Glutamatergic neuron (in vitro differentiated cells): ENCODE measurements at places on chromosomes 3 and 15.

- no peak for DNase-seq
Measured at GRCh38 chr3:39668420-39668819, 141.0 kb upstream of the MYRIP start.

DNA sequence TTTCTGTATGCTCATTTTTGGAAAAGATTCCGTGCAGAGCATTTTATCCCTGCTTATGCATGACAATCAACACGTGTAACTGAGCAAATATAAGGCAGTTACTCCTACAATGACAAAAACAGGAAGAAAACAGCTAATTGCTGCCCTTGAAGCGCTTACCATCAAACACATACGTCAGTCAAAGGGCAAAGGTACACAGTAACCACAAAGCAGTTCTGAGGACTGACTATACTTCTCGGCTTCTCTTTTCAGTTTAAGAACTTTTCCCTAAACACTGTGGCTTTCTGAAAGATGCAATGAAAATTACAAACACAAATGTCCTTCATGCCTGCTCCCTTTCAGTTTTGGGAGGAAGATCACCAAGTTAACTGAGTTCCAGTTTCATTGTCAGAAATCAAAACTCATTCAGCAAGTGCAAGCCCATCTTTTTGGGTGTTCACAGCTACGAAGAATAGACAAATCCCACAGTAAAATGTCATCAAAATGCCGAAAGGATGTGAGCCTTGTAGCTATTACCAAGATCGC lies 602.8 kb downstream of the FOXP1 start:
- DNase-seq = no peak

DNA sequence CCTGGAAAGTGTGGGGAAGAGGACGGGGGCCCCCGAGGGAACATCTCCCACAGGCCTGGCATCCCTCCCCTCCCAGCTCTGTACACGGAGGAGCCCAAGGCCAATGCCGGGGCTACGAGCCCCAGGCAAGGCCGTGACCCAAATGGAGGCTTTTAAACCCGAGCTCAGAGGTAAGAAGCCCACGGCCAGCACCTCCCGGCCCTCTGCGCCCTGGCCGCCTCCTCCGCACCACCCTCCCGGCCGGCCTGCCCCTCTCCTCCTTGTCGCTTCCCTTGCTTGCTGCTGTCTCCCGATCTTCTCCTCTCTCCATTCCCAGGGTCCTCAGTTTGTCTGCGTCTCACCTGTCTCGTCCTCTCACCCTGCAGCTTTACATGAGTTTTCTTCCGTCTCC lies 1.3 kb downstream of the MUC4 start:
- no peak for DNase-seq

- no peak for DNase-seq
Measured at GRCh38 chr15:80219955-80220354, 32.1 kb downstream of the CTXND1 start.

- DNase-seq = no peak
Measured at GRCh38 chr15:75799190-75799589, 44.1 kb upstream of the UBE2Q2 start.

GRCh38 chr3:13853978-13854296 lies 25.9 kb downstream of the WNT7A start:
- no peak for DNase-seq

DNA sequence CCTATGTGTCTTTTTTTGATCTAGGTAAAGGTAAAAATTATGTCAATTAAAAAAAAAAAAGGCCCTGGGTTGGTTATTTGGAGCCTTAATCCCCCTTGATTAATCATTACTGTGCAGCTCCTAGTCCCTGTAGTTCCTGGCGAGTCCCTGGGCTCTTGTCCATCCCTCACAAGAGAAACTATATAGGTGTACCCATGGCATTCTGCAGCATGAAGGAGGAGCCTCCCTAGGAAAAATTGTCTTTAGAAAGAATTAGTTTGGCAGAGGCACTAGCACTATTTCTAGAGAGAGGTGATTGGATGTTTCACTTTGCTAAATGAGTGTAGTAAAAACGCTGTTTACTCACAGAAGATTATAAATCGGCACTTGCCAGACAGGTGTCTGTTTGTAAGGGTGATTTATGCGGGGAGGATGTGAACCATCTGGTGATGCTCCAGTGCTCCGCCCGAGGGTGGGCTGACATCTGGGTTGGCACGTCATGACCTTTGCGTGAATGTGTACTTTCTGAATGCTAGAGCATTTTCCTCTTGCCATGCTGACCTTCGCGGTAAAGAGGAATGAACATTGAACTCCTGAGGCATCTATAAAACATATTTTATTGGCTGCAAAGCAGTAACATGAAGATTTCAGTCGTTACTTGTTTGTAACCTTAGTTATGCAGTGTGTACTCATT lies 12.6 kb downstream of the PLCL2 start:
- DNase-seq = no peak

- no peak for DNase-seq
Measured at GRCh38 chr15:101650145-101650544, 2.0 kb downstream of the TM2D3 start.

- no peak for DNase-seq
Measured at GRCh38 chr15:96514607-96515285, 184.2 kb downstream of the NR2F2 start.

DNA sequence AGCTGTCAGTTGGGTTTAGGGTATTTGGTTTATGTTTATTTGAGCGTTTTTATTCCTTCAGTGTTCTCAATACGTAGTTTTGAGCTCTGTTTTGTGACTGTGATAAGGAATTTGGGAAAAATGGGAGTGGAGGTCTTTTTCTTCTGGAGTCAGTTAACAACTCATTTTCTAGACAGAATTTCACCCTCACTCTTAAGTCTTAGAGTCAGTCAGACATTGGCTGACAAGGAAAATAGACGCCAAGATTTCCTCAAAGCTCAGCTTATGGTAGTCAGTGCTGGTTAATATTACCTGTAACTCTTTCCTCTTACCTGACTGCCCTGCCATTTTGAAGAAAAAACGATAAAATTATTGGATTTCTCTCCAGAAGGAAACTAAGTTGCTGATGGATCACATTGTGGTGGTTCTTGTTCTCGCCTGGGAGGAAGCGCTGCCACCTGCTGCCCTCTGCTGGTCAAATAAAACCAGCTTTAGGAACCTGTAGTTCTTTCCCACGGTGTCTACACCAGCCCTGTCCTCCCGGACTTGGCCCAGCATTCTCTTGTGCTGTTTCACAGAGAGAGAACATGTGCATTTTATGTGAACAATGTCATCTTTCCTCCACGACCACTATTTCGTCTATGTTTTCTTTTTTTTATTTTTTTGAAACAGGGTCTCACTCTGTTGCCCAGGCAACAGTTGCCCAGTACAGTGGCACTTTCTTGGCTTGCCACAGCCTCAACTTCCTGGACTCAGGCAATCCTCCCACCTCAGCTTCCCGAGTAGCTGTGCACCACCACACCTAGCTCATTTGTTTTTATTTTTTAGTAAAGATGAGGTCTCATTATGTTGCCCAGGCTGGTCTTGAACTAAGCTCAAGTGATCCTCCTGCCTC lies 41.4 kb upstream of the UMPS start:
- DNase-seq = peak; percentile 76

DNA sequence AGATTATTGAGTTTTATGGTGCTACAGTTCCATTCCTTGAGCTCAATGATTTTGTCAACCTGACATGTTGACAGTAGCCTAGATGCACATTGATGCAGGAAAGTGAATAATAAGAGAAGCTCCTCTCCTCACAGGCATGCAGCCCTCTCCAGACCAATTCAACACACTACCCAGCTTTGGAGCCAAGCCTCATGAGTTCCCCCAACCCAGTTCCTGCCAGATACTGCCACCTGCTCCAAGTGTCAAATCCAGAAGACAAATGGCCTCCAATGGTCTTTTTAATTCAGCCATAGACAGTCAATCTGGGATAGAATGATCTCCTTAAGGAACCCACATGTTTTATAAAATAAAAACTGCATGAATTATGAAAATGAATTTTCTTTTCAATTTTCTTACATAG lies 83.7 kb upstream of the ARHGEF3 start:
- no peak for DNase-seq

- no peak for DNase-seq
Measured at GRCh38 chr3:13067778-13068177, 5.5 kb downstream of the IQSEC1 start.

DNA sequence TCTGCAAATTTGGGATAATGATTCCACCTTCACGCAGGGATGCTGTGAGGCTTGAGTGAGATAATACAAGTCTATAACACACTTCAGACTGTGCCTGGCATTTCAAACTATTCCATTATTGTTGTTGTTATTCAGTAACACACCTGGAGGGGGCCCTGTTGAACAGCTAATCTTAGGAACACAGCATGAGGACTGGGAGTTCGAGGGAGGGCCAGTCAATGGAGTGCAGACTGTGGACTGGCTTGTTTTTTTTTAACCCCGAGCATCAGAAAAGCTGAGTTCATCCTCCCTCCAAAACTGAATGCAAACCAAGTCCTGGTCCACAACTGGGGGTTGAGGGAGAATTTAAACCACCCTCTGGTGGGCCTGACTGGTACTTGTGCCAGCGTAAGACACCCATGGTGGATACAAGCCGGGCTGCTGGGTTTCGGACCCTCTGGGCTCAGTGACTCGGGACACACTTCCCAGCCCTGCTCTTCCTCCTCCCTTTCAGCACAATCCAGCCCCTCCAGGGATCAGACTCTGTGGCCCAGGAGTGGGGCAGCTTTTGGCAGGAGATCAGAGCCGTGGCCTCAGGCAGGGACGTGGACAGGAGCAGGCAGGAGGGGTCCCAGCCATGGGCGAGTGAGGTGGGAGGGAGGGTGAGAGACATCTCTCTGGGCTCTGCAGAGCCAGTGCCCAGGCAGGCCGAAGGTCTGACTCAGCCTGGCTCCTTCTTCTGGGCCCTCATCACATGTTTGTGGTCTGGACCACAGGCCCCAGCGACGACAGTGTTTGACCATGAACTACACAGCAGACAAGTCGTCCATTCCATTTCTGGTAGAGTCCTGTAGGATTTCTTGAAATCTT lies 36.3 kb upstream of the MEX3B start:
- no peak for DNase-seq

- DNase-seq = no peak
Measured at GRCh38 chr3:55339390-55339789, 147.7 kb downstream of the WNT5A start.

DNA sequence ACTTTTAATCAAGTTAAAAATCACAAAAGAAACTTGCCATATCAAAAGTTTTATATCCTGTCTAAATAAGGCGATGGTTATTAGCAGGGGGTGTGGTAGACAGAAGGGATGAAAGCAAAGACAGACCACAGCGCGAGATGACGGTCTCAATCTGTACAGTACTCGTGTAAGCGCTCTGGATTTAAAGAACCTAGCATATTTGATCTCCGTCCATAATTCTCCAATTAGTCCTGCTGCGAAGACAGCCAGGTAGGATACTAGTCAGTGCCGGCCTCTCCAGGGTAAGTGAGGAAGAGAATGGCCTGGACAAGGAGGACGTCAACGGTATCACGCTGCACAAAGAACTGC lies 701 bp downstream of the SGO1 start:
- DNase-seq = no peak

DNA sequence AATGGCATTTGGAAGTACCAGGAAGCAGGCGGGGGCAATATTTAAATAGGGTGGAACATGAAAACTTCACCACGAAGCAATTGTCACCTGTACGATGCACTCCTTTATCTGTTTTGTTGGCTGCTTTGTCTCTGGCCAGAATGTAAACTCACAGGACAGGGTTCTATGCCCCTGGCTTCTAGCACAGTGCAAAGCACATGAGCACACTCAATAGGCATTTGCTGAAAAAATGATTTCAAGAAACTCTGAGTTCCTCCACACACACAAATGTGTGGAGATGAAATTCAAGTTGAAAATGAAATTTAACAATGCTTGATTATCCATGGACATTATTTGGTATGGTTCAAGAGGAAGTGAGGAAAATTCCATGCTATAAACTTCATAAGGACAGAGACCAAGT lies 229.6 kb upstream of the FEZF2 start:
- DNase-seq = no peak

DNA sequence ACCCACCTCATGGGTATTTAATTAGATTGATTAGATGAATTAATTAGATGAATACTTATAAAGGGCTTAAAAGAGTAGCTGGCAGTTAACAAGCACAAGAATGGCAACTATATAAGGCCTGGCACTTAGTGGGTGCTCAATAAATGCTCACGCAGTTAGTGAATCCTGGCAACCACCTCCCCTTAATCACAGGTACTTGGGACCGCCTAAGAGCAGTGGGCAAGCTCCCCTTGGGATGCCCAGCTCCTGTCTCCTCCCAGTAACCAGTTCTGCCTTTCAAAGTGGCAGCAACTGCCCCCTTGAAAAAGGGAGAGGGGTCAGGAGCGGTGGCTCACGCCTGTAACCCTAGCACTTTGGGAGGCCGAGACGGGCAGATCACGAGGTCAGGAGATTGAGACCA lies 4.6 kb downstream of the LYZL4 start:
- DNase-seq = no peak

GRCh38 chr15:49621401-49621811 lies 558 bp downstream of the DTWD1 start:
- DNase-seq = no peak

DNA sequence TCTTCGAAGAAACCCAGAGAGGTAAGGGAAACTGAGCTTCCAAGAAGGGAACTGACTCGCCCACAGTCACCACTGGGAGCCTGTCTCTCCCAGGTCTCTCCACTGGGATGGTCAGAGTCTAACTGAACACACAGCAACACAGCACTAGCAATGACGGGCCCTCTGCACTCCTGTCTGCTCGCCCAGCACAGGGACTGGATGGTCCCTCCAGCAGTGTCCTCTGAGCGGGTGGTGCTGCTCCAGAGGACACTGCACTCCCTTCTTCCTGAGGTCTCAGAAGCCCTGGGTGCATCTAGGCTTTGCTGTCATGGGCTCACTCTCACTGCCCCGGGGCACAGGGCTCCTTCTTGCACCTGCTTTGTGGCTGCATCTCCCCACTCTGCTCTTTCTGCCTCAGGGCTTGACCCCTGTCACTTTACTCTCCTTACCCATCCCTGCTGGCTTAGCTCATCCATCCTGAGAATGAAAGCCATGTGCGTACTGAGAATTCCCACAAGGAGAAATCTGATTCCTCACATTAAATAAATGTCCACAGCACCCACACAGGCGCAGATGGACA lies 356.6 kb downstream of the GABRG3 start:
- peak; percentile 47 for DNase-seq

GRCh38 chr15:81211376-81211775 lies 14.7 kb downstream of the IL16 start:
- no peak for DNase-seq

DNA sequence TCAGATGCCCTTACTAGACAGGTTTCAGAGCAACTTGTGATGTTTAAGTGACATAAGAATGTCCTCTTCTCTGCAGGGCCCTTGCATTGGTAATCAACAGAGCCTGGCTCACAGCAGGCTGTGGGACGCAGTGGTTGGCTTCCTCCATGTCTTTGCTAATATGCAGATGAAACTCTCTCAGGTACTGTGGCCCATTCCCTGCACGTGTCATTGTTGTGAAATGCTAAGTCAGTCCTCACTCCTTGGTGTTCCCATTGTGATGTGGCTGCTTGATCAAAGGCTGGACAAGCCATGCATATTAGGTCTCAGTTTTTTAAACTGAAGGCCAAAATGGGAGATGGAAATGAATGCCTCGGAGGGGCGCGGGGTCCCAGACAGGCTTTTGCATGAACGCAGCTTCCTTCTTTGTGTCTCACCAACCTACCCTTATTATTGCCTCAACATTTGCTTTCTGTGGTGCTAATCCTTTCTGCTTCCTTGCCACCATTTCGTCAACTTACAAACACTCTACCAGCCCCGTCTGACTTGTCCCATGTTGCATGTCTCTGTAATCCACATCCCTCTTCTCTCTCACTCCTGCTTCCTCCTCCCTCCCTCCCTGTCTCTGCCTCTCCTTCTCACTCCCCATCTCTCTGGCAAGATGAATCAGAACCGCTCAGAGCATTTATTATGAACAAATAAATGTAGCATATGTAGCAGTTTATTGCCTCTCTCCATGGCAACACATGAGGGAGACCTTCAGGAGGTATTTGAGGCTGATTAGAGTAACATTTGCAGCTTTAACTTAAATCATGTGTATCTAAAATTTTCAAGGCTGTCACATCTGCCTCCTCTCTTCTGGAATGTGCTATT lies 133.2 kb upstream of the CHRM5 start:
- DNase-seq = no peak
